ENCODE measurements at places on chromosomes 13 and 19. TPM values are rescaled to one million over a fixed set of nuclear protein-coding genes. Genes with fewer than 3 reads are reported as not detected.

GRCh38 chr13:49421391-49421790, 22.5 kb downstream of the CAB39L start:
- no peak for DNase-seq

DNA sequence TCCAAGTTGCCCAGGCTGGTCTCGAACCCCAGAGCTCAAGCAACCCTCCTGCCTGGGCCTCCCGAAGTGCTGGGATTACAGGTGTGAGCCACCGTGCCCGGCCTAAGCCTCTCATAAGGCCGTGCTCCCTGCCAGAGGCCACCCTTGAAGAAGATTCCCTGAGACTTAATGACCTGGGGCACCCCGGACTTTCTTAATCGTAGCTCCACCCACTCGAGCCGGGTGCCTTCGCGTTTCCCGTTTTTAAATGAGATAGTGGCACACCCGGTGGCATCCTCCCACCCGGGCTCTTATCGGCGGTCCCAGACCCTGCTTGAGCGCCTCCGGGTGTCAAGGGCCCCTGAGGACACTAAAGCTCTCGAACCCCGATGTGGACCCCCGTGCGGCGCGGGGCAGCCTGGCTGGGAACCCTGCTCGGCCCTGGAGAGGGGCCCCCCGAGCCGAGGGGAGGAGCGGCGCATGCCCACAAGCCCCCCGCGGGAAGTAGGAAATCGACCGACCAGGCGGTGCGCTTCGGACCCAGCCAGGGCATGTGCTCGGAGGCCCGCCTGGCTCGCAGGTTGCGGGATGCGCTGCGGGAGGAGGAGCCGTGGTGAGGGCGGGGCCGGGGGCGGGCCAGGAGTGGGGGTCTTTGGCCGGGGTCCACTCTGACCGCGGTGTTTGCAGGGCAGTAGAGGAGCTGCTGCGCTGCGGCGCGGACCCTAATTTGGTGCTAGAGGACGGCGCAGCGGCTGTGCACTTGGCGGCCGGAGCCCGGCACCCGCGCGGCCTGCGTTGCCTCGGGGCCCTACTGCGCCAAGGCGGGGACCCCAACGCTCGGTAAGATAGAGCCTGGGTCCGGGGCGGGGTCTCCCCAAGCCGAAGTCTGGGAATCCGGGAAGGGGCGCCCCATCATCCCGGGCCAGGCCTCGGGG, at the start of gene ANKLE1:
TSS of gene ANKLE1 (plus strand) at position 511 of the 914 bp plus-strand sequence. CDS start at position 531, 20 bp downstream.
- no peak for DNase-seq

The FCGBP gene
- 0.82 TPM for total RNA-seq

DNA sequence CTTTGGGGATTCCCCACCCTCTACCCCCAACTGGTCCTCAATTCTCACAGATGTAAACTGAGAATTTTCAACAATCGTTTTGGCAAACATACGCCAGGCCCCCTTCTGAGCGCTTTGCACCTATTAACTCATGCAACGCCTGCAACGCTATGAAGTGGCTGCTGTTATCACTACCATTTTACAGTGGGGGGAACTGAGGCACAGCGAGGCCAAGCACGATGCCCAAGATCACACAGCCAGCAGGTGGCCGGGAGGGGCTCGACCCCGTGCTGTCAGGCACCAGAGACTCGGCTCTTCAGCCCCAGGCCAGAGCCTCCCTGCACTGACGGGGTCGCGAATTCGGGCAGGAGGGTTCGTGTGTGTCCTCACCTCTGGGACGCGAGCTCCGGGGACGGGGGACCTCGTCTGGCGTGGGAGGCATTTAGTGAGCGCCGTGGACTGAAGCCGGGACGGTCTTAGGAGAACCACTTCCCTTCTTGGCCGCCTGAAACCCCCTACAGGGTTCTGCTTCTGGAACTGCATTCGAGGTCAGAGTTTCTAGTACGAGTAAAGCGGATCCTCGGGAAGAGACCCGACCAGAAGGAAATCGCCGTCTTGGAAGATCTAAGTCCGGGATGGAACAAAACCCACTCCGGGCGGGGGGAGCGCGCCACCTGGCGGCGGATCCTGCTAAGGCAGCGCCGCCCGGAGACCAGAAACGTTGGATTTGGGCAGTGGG, 21.0 kb downstream of the ZNF114 start:
- DNase-seq: peak; percentile 77

The SLC5A5 gene
- total RNA-seq: 2.9 TPM

GRCh38 chr13:30845297-30846214, 60.5 kb upstream of the MEDAG start:
- DNase-seq: no peak

The PGLYRP2 gene
- not detected for total RNA-seq

- DNase-seq: no peak
Measured at GRCh38 chr13:113115363-113116205, 7.0 kb upstream of the F10 start.

DNA sequence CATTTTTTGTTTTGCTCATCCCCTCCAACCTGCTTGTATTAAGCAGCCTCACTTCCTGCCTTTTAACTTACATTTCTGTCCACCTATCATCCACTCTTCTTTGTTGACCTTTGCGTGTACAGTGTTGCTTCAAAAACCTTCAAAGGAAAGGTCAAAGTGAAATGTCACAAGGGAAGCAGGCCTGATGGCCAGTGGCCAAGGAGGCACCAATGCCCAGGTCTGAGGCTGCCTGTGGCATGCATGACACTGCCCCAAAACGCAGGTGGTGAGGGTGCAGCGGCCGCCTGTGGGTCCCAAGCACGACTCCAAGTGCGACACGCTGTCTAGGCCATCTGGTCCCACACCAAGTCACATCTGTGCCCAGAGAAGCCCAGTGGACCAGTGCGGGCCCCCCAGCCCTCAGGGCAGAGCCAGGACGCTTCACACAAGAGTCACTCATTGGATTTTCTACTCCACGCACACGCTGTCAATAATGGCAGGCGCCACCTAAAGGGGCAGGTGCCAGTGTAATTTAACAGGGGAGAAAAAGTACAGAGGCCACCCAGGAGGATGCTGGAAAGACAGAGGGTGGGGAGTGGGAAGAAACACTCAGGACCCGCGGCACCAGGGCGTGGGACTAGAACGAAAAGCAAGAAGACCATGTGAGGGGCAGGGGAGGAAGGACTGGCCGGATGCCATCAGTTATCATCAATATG, 23.5 kb downstream of the SLC7A1 start:
- no peak for DNase-seq

The ZNF730 gene
- 25.3 TPM for total RNA-seq

The SULT2A1 gene
- not detected for total RNA-seq

GRCh38 chr13:113123226-113124201, 915 bp downstream of the F10 start:
- DNase-seq: no peak

The KLK13 gene
- not detected for total RNA-seq

DNA sequence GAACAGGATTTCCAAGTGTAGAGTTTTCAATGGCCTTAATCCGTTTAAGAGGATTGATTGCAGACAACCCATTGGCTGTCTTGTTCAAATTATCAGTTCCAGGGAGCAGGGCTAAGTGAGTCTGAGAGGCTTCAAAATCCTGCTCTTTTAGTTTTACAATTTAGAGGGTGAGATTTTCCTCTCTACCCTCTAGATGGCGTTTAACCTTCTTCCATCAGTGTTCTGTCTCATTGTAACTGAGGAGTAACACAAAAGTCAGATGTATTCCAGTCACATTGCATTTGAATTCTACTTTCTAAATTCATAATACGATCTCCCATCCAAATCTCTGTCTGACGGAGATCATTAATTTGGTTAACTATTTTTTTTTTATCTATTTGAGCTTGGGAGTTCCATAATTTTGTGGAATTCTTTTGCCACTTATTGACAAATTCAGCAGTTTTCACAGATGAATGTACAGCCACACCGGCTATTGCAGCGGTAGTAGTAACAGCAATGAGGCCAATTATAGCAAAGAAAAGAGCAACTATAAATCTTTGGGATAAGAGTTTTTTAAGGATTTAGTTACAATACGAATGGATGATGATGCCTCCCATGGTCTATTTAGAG, 7.8 kb upstream of the C19orf84 start:
- DNase-seq: no peak

DNA sequence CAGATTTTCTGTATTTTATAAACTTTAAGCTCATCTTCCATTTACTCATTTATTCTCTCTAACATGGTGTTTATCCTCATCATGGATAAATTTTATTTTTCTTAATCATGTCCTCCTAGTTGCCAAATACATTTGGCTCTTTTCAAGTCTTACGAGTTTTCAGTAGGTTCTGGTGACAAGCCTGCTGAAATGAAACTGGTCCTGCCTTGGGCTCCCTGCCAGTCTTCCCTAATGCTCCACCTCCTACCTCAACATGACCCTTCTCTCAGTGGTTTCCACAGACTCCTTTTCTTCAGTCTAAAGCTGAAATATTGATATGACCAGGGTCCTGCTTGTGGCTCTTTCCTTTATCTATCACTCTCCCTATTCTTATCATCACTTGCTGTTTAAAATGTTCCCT, 81.2 kb downstream of the TRPC4 start:
- no peak for DNase-seq

- DNase-seq: no peak
Measured at GRCh38 chr19:54518844-54519243, 16.2 kb downstream of the LAIR2 start.

DNA sequence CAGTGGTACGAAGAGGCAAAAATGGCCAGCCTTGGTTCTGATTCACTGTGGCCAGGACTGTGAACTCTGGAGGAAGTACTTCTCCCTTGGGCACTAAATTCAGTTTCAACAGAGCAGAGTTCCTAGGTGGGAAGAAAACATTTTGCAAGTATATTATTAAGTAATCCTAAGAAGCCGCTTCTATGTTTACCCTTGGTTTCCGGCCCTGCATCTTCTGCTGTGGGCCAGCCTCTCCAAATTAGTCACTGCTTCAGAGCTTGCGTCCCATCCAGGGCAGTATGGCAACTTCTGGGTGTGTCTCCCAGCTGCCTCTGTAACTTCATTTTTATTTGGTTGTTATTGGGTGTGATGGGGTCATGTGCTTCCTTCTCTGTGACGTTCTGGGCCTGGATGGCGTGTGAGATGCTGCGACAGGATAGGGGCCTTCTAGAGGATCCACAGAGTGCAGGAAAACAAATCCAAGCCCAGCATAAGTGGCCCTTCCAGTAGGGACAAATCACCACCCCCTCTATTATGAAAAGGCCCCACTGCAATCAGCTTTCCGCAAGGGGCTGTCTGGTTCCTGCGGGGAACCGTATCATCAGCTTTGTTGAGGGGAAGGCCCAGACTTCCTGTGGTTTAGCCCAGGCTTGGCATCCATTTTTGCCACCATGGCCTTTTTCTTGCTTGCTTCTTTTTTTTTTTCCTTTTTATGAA, 55.1 kb upstream of the C1QTNF9 start:
- no peak for DNase-seq

The DCT gene
- total RNA-seq: 0.41 TPM

DNA sequence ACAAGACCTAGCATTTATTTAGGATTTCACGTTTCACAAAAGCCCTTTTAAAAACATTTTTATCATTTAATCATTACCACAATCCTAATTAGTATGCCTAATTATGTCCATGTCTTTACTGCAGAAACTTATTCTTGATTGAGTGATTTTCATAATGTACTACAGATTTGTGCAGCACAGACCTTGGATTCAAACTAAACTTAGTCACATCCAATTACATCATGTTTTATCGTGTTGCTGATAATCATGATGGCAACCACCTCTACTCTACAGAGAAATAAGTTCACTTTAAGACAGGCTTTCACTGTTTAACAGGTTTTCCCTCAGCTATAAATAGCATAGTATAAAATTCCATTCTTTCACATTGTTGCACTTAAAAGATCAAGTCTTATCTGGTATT, 240.9 kb upstream of the RFC3 start:
- no peak for DNase-seq

The PHF11 gene
- total RNA-seq: 3.7 TPM

DNA sequence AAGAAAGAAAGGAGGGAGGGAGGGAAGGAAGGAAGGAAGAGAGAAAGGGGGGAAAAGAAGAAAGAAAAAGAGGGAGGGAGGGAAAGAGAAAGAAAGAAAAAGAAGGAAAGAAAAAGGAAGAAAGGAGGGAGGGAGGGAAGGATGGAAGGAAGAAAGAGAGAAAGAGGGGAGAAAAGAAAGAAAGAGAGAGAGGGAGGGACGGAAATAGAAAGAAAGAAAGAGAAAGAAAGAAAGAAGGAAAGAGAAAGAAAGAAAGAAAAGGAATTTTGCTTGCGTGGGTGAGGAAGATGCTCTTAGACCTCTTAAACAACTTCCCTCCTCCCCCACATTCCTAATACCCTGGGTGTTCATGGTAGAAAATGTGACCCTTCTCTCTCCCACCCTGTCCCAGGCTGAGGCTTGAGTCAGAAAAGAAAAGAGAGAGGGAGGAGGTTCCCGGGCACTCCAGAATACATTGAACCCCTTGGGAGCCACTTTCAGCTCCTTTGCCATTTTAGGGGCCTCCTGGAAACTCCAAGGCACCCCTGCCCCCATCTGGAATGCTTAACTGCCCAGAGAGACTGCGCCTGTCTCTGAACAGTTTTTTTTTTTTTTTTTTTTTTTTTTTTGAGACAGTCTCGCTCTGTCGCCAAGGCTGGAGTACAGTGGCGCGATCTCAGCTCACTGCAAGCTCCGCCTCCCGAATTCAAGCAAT, 9.2 kb upstream of the KANK3 start:
- no peak for DNase-seq

The FGF21 gene
- not detected for total RNA-seq

The C19orf73 gene
- 1.2 TPM for total RNA-seq

DNA sequence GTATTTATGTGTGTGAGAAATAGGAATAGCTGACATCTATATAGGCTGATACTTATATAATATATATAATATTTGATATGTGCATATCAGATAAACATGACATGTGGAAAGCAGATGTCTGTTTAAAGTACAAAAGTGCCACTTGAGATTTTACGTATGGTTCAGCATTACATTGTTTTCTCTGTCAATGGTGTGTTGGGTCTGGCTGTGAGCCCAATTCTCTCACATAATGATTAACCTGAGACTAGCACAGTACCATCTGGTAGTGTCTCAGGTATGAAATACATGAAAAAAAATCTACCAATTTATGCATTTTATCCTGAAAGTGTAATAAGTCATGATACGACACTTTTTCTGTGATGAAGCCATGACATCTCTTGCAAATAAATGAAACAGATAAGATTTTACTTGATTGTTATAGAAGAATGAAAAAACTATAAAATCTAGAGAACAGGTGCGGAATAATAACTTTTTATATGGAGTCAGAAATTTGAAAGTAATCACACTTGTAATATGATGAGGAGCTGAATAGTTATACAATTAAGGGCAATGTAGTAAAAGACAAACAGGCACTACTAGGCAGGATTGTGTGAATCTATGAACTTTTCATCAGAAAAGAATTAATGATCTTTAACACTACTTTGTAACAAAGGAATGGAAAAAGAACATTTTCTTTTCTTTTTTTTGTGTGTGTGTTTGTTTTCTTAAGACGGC, 1405.0 kb downstream of the OLFM4 start:
- no peak for DNase-seq

GRCh38 chr13:77417897-77418296, 91.0 kb upstream of the MYCBP2 start:
- DNase-seq: no peak

- DNase-seq: no peak
Measured at GRCh38 chr19:31510635-31511034, 161.4 kb upstream of the TSHZ3 start.

GRCh38 chr13:113969973-113970611, 3.8 kb downstream of the C13orf46 start:
- DNase-seq: no peak

GRCh38 chr13:63345835-63346234, 1930.2 kb upstream of the PCDH20 start:
- DNase-seq: no peak

GRCh38 chr19:33440682-33441081, 67.2 kb downstream of the CEBPG start:
- DNase-seq: no peak
